ENCODE measurements at places on chromosomes 13 and 19. TPM values are rescaled to one million over a fixed set of nuclear protein-coding genes. Genes with fewer than 3 reads are reported as not detected.

Gene GNG7
- total RNA-seq = 0.48 TPM

Gene LIN37
- 8.4 TPM for total RNA-seq

Gene C1QTNF9
- total RNA-seq = 1.4 TPM

Gene SHISA7
- 1.2 TPM for total RNA-seq

Gene CBY2
- total RNA-seq = 2.2 TPM

Gene ACP5
- 2.6 TPM for total RNA-seq

Gene CLC
- total RNA-seq = not detected

Gene CCDC70
- 2.2 TPM for total RNA-seq

Gene STRN4
- total RNA-seq = 41.9 TPM

Gene NANOS2
- not detected for total RNA-seq

Gene RNF225
- total RNA-seq = 0.72 TPM

Gene ATP1A3
- total RNA-seq = 3.4 TPM

Gene GPC6
- total RNA-seq = 37.6 TPM

Gene SIGLEC8
- total RNA-seq = 0.72 TPM

Gene ZNF17
- 18.5 TPM for total RNA-seq

Gene FGF21
- total RNA-seq = not detected

Gene SIGLEC6
- not detected for total RNA-seq

Gene PTH2
- total RNA-seq = not detected

Gene DNAJB1
- total RNA-seq = 40.2 TPM

Gene EXOC3L2
- not detected for total RNA-seq

Gene DPP9
- total RNA-seq = 17.6 TPM

Data from umbilical cord (tissue), 2 donors.